ENCODE measurements at places on chromosomes 3 and 15.

DNA sequence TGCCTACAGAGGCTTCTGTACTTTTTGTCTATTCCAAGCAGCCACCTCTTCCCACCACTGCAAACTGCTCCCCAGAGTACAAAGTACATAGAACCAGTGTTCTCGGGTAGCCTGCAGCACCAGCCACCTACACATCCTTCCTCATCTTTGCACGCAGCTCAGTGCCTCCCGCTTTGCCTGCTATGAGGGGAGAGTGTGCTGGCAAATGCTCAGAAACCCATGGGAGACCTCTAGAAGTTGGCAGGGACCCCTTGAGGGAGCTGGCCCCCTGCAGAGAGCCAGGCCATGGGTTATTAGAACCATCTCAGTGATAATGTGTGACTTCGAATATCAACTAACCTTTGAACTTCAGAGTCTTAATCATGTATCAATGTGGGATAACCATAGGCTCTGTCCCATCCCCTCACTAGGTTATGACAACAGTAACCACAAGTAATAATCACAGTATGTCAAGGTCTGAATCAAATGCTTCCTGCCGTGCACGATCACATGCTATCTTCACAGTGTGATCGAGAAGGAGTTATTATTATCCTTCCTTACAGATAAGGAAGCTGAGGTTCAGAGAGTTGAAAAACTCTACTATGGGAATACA is 22.8 kb upstream of the SMAD3 start:
- no peak overlapping the region for H3K4me3 ChIP-seq
- H3K36me3 ChIP-seq, result no peaks in the 10 kb centered on the region
- H3K27me3 ChIP-seq, result no peaks in the 10 kb centered on the region
- no peak for DNase-seq
- no peak overlapping the region for H3K27ac ChIP-seq

DNA sequence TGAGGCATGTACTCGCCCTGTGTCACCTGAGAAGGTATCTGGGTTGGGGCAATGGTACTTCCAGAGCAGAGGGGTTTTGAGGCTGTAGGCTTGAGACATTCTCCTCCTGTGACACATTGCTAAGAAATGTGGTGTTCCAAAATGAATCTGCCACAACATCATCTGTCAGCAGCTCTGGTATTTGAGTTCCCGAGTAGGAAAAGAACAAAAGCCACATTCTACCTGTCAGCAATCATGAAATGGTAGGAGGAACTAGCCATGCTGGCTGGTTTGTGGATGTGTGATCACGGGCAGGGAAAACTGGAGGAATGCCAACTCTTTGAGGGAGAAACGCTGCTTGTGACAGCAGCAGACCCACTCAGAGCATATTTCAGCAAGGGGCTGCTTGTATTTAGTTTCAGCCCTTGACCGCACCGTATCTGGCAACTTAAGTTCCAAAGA is 579.4 kb upstream of the TBL1XR1 start:
- H3K27ac ChIP-seq, result no peak overlapping the region
- DNase-seq, result no peak
- H3K4me3 ChIP-seq, result no peak overlapping the region
- no peaks in the 10 kb centered on the region for H3K27me3 ChIP-seq
- H3K36me3 ChIP-seq, result no peaks in the 10 kb centered on the region
- H3K4me1 ChIP-seq, result peaks cover 6% of the 10 kb centered on the region

DNA sequence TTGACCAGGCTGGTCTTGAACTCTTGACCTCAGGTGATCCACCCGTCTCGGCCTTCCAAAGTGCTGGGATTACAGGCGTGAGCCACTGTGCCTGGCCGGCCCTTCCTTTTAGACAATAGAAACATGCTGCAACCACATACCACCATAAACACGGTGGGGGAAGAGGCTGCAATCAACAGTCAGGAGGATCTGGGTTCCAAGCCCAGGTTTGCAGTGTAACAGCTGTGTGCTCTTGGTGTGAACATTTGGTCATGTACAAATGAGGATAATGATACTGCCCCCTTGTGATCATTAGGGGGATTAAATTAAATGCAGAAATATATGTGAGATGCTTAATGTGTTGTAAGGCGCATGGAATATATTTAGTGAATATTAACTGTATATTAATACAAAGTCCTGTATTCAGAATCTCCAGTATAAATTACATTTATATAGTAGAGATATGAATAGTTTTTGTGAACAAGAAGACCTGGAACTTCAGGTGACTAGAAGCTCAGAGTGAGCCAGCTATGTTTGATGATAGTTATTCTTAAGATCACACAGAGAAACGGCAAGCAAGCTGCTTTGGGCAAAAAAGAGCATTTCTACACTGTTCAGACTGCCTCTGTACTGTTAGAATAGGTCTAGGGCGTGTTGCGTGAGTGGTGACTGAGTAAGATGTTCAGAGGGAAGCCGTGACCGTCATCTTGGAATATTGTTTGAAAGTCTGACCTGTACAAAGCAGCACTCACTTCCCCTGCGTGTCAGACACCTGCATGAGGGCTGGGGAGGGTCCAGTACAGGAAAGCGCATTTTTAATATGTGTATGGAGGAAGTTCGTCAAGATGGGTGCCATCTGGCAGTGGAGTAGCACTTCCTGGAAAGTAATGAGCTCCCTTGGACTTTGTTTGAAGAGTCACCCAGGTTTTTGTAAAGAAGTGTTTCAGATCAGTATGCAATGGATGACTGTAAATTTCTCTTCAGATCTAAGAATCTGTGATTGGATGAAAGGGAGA is 125.8 kb downstream of the PGPEP1L start:
- DNase-seq, result no peak
- no peaks in the 10 kb centered on the region for H3K27me3 ChIP-seq
- H3K36me3 ChIP-seq, result no peaks in the 10 kb centered on the region
- no peak overlapping the region for H3K27ac ChIP-seq
- no peak overlapping the region for H3K4me3 ChIP-seq

GRCh38 chr15:57780471-57780870 is 74.0 kb downstream of the POLR2M start:
- H3K27ac ChIP-seq, result no peak overlapping the region
- no peak overlapping the region for H3K4me3 ChIP-seq

DNA sequence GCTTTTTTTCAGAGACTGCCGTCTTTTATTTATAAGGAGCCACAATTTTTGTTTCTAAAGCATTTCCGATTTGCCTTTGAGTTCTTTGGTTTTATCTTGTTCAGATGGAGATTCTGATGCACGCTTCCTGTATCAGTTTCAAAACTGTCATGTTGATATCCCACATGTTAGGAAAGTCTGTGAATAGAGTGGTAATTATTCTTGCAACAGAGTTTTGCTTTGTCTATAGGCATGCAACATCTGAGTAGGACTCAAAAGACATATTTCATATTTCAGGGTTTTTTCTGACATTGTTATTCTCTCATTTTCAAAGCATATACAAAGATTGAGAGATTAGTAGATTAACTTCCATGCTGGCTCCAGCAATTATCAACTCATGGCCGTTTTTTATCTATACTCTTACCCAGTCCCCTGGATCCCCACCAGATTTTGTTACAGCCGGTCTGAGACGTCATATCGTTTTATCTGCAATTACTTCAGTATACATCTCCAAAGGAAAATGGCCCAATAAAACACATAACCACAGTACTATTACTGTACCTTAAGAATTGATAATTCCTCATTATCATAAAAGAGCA is 22.4 kb downstream of the PAQR5 start:
- no peaks in the 10 kb centered on the region for H3K27me3 ChIP-seq
- no peak overlapping the region for H3K27ac ChIP-seq
- no peaks in the 10 kb centered on the region for H3K4me1 ChIP-seq
- H3K4me3 ChIP-seq, result no peak overlapping the region
- DNase-seq, result no peak

- no peak overlapping the region for H3K27ac ChIP-seq
- H3K4me3 ChIP-seq, result no peak overlapping the region
- H3K36me3 ChIP-seq, result no peaks in the 10 kb centered on the region
- no peaks in the 10 kb centered on the region for H3K27me3 ChIP-seq
- DNase-seq, result no peak
These were observed 53.8 kb downstream of the SAMMSON start for GRCh38 chr3:70053293-70053692.

- no peak overlapping the region for H3K4me3 ChIP-seq
- no peak overlapping the region for H3K27ac ChIP-seq
- H3K36me3 ChIP-seq, result no peaks in the 10 kb centered on the region
- no peaks in the 10 kb centered on the region for H3K27me3 ChIP-seq
- no peaks in the 10 kb centered on the region for H3K4me1 ChIP-seq
These were observed 905.8 kb downstream of the IGSF11 start for GRCh38 chr3:118128886-118129285.

DNA sequence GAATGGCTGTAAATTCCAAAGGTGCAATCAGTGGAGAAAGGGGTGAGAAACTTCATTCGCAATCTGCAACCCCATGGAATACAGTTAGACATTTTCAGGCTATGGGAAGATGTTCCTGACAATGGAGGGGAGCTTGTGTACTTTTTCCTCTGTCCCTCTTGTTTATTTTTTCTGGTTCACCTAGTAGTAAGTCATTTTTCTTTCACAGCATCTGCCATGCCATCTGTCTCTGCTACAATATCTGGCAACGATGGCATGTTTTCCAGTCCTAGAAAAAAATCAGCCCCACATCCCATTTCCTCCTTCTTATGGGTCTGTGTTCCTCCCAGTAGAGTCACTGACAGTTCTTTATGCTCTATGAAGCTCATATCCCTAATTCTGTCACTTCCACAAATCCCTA is 76.0 kb downstream of the SSR3 start:
- H3K27ac ChIP-seq, result no peak overlapping the region
- no peak overlapping the region for H3K4me3 ChIP-seq
- no peaks in the 10 kb centered on the region for H3K36me3 ChIP-seq
- DNase-seq, result no peak
- peaks cover 9% of the 10 kb centered on the region for H3K4me1 ChIP-seq
- no peaks in the 10 kb centered on the region for H3K27me3 ChIP-seq

DNA sequence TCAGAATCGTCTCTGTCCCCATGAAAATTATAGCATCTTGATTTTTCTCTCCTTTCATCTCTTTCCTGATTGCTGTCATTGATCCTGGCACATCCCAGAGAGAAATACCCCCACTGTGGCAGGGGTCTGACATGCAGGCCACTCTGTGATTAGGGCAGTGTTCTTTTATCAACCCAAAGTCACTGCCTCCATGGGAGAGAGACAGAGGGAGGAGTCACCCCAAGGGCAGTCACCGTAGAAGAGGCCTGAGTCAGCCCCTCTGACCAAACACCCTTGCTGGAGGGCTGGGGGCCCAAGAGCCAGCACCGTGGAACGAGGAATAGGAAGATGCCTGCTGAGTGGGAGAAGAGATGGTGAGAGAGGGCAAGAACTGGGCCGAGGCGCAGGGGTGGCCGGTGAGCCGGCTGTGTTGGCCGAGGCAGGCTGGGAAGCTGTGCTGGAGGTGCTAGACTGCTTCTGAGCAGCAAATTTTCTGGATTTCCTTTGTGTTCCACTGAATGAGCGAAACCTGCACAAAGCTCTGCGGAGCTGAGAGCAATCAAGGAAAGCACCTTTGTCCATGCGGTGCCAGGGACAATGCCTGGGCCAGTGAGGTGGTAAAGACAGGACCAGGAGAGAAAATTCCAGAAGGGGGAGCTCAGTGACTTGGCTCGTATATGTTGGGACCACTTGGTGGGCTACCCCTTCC is 103.8 kb downstream of the ADCY5 start:
- H3K27me3 ChIP-seq, result peaks cover 4% of the 10 kb centered on the region
- H3K36me3 ChIP-seq, result no peaks in the 10 kb centered on the region
- H3K4me3 ChIP-seq, result no peak overlapping the region

- no peak overlapping the region for H3K27ac ChIP-seq
- no peak for DNase-seq
- H3K4me3 ChIP-seq, result no peak overlapping the region
These were observed 40.9 kb downstream of the NR1D2 start for GRCh38 chr3:23985747-23986544.

DNA sequence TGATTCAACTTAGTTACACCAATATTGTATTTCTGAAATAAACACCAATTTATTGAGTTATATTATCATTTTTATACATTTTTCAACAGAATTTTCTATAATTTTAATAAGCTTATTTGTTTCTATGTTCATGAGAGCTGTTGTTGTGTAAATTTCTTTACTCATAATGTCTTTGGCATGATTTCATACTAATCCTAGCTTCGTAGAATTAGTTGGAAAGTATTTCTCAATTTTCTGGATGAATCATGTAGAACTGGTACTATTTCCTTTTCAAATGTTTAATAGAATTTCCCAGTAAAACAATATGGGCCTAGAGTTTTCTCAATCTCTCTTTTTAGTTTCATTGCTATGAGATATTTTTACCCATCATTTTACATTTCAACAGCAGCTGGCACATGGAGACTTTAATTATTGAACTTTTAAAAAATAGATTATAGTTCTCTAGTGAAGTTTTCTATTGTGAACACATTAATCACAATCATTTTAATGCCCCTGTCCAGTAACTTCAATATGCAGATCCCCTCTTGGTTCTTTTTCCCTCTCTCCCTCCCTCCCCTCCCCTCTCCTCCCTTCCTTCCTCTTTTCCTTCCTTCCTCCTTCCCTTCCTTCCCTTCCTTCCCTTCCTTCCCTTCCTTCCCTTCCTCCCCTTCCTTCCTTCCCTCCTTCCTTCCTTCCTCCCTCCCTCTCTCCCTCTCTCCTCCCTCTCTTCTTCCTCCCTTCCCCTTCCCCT is 1357.1 kb downstream of the ZPLD1 start:
- no peaks in the 10 kb centered on the region for H3K4me1 ChIP-seq
- no peak overlapping the region for H3K4me3 ChIP-seq
- no peak overlapping the region for H3K27ac ChIP-seq
- H3K36me3 ChIP-seq, result no peaks in the 10 kb centered on the region
- no peak for DNase-seq

DNA sequence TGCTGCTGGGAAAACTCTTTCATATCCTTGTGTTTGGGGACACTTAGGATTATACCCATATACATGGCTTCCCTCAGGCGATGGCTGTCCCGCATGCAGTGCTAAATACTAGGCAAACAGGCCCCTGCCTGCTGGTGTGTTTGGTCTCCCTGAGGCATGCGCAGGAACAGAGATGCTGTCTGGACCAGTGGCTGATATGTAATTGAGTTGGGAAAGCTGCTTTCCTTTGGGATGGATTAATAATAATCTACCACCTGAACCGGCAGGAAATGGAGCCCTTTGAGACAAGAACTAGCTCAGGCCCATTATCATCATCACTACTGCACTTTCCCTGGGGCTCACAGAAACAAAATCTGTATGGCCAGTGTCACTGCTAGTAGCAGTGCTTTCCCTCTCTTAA is 18.0 kb downstream of the ZDHHC3 start:
- peaks cover 19% of the 10 kb centered on the region for H3K36me3 ChIP-seq
- H3K27ac ChIP-seq, result no peak overlapping the region
- H3K4me3 ChIP-seq, result no peak overlapping the region
- DNase-seq, result no peak

GRCh38 chr3:170621256-170621655 is 35.4 kb upstream of the SLC7A14 start:
- H3K27me3 ChIP-seq, result no peaks in the 10 kb centered on the region
- H3K4me1 ChIP-seq, result no peaks in the 10 kb centered on the region
- H3K36me3 ChIP-seq, result no peaks in the 10 kb centered on the region
- H3K27ac ChIP-seq, result no peak overlapping the region
- H3K4me3 ChIP-seq, result no peak overlapping the region

DNA sequence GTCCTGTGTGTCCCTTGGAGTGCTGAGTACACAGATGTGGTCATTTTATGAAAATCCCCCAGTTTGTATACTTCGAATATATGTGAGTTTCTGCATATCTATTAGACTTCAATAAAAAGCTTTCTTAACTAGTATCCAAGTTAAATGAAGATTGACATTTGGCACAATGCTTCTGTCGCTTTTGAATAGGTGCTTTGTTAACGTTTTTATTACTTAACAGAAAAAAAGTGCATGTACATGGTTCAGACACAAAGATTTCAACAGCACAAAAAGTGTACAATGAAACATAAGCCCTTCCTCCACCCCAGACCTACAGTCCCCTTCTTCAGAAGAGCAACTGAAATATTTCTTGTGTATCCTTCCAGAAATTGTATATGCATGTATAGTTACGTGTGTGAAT is 427.4 kb upstream of the PROK2 start:
- no peak for DNase-seq
- no peak overlapping the region for H3K4me3 ChIP-seq
- no peak overlapping the region for H3K27ac ChIP-seq
- no peaks in the 10 kb centered on the region for H3K4me1 ChIP-seq
- no peaks in the 10 kb centered on the region for H3K36me3 ChIP-seq

Data from effector memory CD4-positive, alpha-beta T cell (primary cell).